A172 (cell line): ENCODE measurements at places on chromosomes 1 and 21.

DNA sequence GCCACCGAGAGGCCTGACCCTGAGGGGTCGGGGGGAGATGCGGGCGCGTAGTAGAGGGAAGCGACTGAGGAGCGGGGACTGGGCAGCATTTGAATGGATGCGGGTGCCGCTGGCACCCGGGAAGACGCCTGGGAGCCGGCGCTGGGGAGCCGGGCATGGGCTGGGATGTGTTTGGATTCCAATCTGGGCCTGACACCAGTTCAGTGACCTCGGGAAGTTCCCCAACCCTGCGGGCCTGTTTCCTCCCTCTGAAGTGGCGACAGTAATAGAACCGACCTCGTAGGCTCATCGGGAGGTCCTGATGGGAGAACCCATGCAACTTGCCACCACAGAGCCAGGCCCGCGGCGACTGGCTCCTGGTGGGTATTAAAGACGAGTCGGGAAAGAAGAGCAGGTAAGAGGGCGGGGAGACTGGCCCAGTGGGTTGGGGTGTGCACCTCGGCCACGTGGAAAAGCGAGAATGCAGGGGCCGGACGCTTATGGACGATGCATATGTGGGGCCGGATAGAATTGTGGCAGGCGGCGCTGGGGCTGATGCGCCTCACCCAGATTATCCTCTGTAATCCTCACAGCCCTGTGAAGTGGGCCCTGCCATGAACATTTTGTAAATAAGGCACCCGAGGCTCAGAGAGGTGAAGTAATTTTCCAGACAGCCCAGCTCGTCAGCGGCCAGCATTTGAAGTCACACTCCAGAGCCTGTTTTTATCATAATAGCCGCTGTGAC lies 105.8 kb downstream of the SLC16A1 start:
- no peak for DNase-seq

DNA sequence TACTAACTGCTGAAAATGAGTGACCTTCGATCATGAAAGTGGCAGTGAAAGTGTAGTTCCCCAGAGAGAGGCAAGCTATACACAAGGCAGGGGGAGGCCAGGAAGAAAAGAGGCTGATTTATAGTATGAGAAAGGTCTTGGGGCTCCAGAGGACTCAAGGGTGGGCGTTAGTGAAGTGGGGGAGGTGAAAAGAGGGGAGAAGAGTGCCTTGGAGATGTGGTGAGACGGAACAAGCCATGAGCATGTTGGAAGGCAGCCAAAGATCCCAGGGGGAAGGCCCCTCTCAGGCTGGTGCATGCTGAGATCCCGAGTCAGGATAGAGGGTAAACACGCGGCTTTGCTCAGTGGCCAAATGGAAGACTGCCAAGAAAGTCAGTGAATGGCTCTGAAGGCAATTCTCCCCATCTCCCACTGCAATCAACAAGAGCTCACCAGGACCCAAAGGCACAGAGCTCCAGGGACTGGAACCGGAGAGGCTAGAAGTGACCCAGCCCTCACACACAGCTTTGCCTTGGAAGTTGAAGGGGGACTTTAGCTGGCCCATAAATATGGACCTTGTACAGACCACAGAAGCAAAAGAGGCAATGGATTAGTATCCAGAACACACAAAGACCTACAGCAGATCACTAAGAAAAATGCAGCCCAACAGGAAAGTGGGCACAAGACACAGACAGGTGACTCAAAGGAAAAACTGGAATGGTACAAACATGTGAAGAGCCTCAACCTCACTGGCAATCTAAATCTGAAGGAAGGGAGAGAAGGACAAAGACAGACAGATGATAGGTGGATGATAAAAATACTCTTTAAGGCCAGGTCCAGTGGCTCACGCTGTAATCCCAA lies 49.6 kb downstream of the HSF2BP start:
- peak; percentile 85 for DNase-seq

GRCh38 chr1:232938926-232939325 lies 11.5 kb upstream of the NTPCR start:
- no peak for DNase-seq

DNA sequence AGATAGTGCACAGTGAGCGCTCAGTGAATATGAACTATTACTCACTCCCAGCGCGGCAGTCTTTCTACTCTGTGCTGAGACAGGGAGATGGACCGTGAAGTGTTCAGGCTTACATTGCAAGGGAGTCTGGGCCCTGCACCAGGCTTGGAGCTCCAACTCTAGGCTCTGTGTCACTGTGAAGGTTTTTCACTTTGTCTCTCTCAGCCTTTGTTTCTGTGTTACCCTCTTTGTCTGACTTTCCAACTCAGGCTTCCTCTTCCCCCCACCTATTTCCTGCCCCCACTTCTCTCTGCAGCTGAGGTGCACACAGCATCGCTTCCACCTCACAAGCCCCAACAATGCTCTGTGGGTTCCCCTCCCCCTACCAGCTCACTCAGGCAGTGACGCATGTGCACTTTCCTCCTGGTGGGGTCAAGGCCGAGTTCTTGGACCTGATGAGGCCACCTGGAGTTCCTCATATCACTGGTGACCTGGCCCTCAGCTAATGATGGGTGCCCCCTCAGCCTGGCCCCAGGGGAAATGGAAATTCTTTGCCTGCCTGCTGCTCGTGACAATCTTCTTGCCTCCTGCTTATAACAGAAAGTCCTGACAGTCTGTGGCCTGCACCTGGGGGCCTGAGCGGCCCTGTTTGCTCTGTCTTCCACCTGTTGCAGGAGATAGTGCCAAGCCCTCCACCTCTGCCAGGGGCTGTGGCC lies 1.1 kb upstream of the LCK start:
- peak; percentile 26 for DNase-seq

DNA sequence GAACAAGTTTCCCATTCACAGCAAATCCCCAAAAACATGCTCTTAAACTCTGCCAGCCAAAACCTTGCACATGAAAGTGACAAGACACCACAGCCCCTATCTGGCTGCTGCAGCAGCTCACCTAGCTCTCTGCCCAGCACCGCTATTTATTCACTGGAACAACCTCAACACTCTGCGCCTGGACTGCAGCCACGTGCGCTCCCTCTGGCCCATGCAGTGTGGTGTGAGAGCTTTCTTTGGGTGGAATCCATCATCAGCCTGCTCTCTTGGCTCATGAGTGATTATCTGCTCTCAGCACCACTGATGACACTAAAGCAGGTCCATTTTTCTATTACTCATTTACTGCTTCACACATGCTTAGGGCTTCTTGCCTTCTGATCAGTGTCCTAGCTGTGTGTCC lies 11.4 kb downstream of the KCNJ6 start:
- no peak for DNase-seq

DNA sequence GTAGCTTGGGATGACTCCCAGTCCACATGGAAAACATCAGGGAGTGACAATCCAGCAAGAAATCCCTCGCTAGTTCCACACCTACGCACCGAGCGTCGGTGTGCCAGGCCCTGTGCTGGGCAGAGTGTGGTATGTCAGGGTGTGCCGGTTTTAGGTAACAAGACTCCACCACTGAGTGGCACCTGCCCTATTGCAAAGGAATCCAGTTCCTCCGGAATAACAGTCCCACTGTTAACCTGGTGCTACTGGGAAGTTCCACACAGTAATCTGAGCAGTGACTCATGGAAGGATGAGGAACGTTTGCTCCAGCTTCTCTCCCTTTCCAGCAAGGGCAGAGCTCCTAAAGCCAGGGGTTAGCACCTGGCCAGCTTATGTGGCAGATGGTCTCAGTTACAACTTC lies 14.3 kb downstream of the RNF207 start:
- peak; percentile 18 for DNase-seq
